Cortex of kidney (tissue), 1 donor: ENCODE measurements at places on chromosomes 5 and 9.

- DNase-seq = no peak
Measured at GRCh38 chr9:69853421-69853820, 32.8 kb downstream of the CFAP95 start.

GRCh38 chr9:17453751-17454150 lies 125.1 kb upstream of the SH3GL2 start:
- DNase-seq = no peak

GRCh38 chr9:132002643-132003318 lies 76.9 kb downstream of the MED27 start:
- no peak for DNase-seq

- no peak for DNase-seq
Measured at GRCh38 chr9:79701651-79702050, 129.9 kb downstream of the TLE4 start.

GRCh38 chr9:4955836-4956235 lies 29.2 kb upstream of the JAK2 start:
- DNase-seq = no peak

- no peak for DNase-seq
Measured at GRCh38 chr9:109321727-109322126, 868 bp upstream of the EPB41L4B start.

DNA sequence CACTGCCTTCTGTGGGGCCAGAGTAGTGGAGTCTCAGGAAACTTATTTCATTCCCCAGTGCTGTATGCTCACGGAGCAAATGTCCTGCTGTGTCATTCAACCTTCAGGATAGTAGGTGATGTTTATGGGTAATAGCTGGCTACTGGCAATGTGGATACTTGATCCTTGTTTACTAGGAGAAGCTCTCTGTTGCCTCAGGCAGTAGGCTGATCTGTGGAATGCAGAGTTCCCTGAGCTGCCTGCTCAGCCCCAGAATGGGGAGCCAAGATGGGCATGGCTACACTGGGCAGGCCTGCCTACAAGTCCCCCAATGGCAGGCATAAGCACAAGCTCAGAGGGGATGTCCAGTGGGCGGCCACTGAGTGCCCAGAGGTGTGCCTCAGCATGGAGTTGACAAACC lies 323.1 kb upstream of the KCNN2 start:
- no peak for DNase-seq
